COR-L47 (cell line): ENCODE measurements at places on chromosomes 5 and 9.

DNA sequence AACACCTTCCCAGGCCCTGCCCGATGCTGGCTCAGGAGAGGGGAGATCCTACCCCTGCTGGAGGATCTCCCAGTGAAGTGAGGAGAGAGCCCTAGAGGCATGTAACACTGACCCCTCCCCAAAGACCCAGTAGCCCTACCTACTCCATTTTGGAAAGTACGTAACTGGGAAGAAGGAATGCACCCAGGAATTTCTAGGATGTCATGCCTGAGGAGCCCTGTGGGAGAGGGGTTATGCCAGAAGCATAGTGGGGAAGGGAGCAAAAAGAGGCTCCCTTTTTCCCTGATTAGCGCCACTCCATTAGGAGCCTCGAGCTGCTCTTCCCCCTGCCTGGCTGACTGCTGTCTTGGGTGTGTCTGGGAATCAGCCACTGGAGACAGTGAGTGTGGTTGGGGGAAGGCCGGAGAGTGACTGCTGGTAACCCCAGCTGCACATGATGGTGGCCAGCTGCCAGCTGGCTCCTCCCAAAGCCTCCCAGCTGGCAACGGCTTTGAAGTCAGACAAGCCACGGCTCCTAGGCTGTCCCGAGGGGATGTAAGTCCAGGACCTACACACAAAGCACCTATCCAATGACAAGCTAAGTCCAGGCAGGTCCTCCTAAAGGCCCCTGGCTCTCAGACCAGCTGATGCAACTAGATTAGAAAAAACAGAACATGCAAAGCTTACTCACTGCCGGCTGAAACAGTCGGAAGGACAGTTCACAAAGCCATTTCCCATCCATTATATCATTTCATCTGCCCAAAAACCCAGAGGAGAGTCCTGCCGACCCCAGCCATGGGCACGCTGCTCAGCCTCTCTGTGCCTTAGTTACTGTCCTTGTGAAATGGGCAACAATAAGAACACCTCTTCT is 136.5 kb upstream of the ABCA1 start:
- DNase-seq = peak; percentile 95

DNA sequence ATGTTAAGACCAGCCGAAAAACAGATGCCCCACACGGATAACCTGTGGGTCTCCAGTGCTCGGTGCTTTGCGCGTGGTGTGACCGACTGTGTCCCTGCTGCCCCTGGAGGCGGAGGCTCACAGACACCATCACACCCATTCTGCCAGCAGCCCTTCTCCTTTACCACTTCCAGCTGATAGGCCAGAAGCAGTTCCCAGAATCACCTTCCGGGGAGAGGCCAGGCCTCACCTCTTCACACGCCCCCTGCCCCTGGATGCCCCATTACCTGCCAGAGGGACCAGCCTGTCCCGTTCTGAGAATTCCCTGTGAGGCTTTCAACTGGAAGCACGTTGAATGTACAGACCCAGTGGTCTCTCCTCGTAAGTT is 21.6 kb upstream of the LRRC14B start:
- DNase-seq = no peak

DNA sequence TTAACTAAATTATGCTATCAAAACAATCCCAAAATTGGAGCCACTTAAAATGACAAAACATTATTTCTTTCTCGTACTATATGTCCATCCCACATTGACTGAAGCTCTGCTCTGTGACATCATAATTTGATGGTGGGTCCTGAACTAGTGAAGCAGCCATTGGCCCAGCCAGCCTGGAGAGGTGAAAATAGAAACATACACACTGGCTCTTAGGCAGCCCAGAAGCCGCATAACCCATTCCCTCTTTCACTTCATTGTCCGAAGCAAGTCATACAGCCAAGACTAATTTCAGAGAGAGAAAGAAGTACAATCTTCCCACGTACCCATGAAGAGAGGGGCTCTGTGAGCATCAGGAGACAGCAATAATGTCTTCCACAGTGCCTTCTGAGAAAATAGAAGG is 342.5 kb downstream of the NFIB start:
- no peak for DNase-seq

- no peak for DNase-seq
Observed at GRCh38 chr9:109830545-109830944, 50.5 kb downstream of the PALM2AKAP2 start.

GRCh38 chr5:168472329-168472728 is 13.9 kb upstream of the RARS1 start:
- no peak for DNase-seq

- no peak for DNase-seq
Observed at GRCh38 chr5:81849770-81850367, 99.0 kb upstream of the SSBP2 start.

DNA sequence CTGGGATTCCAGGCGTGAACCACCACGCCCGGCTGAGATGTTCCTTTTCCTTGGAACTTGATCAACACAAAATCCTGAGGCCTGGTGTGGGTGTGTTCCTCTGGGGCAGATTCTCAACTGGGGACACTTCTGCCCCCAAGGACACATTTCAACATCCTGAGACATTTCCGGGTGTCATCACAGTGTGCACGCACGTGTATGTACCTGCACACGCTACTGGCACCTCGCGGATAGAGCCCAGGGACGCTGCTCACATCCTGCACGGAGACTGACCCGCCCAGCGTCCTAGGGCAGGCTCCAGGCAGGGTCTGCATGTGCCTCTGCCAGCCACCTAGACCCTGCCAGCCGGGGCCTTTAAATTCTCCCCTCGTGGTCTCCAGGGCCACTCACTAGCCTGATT is 8.0 kb downstream of the SAPCD2 start:
- DNase-seq = no peak

- no peak for DNase-seq
Observed at GRCh38 chr9:6106711-6107339, 91.4 kb upstream of the RANBP6 start.

- DNase-seq = no peak
Observed at GRCh38 chr9:92612292-92612691, 57.6 kb downstream of the IPPK start.

- no peak for DNase-seq
Observed at GRCh38 chr5:82748688-82749460, 328.3 kb downstream of the TMEM167A start.

DNA sequence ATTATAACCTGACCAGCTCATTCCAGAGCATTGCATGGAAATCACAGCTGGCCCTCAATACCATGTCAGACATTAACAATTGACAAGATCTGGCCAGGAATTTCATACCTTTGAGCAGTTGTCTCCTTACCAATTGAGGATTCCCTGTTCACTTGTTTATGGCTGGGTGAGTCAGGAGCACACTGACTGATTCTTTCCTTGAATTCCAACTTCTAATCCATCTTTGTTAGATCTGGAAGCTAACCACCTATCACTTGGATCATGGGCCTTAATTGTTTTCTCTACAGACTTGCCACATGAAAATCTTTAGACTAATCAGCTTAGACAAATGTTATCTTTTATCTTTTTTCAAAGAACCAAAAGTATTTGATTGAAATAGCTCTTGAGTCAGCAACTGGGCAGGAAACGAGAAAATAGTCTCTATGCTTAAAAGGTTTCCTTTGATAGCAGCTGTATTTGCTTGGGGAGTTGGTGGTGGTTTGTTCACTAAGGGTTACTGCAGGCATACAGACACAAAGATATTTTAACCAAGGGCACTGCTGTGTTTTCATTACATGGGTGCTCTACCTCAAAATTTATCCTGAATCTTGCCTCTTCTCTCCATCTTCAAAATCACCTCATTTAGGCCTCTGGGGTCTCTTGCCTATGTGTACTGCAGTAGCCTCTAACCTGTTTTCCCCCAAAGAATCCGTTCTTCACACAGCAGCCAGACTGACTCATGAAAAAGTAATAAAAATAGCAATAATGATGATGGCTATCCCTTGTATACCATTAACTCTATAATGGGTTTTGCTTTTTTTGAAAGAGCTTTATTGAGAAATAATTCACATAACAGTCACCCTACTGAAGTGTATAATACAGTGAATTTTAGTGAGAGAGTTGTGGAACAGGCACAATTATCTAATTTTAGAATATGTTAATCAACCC is 197.0 kb upstream of the NMUR2 start:
- no peak for DNase-seq

GRCh38 chr9:33380390-33381094 is 21.8 kb downstream of the AQP7 start:
- no peak for DNase-seq

DNA sequence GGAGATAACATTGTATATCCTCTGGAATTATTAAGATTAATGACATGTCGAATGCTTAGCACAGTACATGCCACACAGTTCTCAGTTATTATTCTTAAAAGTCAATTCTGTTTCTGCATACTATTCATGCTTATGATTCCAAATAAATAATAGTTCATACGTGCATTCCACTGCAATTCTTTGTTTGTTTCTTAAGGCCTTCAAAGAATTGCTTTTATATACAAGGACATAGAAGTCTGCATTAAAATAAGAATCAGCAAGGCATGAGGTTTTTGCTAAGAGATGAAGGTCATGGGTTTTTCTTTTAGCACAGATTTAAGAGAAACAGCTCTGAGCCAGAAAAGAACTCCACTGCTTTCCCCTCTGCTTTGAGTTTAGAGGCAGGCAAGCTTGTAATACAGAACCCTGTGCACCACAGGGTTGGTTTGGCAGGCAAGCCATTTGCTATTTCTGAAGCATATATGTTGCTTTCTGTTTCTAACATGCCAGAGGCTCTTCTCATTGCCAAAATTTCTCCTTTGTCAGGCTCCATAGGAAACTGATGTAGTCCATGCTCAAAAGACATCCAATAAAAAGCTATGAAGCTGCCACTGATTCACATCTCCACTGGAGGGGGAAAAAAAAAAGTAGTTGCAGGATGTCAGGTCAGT is 420.6 kb upstream of the TYRP1 start:
- no peak for DNase-seq

DNA sequence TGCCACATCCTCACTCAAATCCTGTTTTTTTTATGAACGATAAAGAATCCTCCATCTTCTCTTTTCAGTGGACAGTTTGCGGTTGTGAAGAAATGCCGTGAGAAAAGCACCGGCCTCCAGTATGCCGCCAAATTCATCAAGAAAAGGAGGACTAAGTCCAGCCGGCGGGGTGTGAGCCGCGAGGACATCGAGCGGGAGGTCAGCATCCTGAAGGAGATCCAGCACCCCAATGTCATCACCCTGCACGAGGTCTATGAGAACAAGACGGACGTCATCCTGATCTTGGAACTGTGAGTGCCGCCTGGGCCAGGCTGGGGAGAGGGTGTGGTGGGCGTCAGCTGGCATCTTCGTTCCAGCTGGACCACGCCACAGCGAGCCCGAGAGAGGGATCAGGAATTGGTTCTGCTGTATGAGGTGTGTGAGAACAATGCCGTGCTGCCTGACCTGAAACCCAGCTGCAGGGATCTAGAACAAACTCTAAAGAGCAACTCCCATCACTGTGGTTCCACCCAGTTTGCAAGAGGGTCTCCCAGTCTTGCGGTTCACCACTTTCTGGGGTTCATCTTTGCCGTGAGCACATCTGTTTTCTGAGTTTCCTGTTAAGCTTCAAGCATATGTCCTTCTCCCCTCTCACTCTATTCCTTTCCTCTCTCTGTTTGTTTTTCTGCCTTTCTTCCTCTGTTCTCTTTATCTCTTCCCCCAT is 107.4 kb downstream of the DAPK1 start:
- DNase-seq = no peak

- peak; percentile 81 for DNase-seq
Observed at GRCh38 chr9:92770360-92770995, 5.8 kb upstream of the BICD2 start.

DNA sequence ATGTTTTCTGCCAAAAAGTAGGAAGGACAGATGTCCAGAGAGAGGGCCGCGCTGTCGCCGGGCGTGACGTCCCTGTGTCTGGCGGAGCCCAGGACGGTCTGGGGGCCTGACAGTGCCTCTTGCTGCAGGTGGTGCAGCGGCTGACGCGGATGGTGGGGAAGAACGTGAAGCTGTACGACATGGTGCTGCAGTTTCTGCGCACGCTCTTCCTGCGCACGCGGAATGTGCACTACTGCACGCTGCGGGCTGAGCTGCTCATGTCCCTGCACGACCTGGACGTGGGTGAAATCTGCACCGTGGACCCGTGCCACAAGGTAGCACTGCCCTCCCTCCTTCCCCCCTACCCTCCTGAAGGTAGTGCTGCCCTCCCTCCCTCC is 7.8 kb downstream of the NELFB start:
- no peak for DNase-seq

DNA sequence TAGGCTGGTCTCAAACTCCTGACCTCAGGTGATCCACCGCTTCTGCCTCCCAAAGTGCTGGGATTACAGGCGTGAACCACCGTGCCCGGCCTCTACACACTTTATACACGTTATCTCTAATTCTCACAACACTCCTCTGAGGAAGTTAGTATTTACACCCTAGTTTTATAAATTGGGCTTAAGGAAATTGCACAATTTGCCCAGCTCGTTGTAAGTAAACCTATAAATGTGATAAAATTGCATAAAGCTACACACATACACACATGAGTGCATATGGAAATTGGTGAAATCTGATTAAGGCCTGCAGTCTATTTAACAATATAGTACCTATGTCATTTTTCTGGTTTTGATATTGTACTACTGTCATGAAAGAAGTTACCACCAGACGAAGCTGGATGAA is 4.4 kb upstream of the SLC4A9 start:
- DNase-seq = no peak

- DNase-seq = no peak
Observed at GRCh38 chr5:173499471-173500212, 116.8 kb downstream of the BOD1 start.

DNA sequence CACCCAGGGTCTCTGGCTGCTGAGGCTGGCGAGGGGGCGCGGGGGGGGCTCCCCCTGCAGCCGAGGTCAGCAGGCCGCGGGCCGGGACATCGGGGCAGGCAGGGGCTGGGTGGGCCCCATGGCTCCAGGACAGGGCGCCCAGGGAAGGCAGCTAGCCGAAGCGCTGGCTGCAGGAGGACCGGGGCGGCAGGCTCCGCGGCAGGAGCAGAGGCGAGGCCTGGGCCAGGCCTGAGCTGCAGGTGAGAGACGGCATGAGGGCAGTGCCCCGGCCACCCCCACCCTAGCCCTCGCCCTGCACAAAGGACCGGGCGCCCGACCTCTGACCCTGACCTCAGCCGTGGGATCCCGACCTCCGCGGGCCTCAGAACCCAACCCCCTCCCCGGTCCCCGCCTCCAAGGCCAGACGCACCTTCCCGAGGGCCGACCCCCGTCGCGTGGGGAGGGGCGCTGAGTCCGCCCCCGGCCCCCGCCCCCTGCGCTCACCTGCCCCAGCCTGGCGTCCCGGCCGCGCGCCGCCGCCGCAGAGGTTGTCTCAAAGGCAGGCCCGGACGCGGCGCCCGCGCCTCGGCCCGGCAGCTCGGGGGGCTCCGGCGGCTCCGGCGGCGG is 431 bp downstream of the RNF208 start:
- DNase-seq = peak; percentile 38

- DNase-seq = no peak
Observed at GRCh38 chr9:89079391-89079790, 88.1 kb downstream of the S1PR3 start.
